ENCODE measurements at places on chromosomes 7 and 10.

- no peak for DNase-seq
These were observed 3.7 kb upstream of the KCNMA1 start for GRCh38 chr10:77641344-77641743.

GRCh38 chr10:68697106-68697505, 23.9 kb upstream of the CCAR1 start:
- DNase-seq: no peak

DNA sequence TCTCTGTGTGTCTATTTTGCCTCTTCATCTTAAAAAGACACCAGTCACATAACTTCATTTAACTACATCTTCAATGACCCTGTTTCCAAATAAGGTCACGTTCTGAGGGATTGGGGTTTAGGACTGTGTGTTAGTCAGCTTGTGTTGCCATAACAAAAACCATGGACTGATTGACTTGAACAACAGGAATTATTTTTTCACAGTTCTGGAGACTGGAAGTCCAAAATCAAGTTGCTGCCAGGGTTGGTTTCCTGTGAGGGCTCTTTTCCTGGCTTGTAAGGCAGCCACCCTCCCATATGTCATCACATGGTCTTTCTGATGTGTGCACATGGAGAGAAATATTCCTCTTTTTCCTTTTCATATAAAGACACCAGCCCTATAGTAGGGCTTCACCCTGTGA, 55.3 kb downstream of the REEP3 start:
- no peak for DNase-seq

DNA sequence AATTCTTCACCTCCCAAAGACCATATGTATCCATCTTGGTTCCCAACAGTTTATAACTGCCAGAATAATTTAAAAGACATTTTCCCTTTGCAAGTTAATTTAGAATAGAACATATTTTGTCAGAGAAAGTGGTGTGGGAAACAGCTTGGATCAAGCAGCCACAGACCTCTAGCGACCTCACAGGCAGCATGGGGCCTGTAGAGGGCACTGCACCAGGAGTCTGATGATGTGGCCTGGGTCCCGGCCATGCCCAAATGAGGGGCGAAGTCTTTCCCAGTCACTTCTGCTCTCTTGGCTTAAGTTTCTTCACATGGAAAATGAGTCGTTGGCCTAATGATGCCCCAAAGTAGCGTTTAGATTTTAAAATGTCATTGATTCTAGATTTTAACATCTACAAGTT, 243.2 kb downstream of the SDK1 start:
- DNase-seq: no peak

GRCh38 chr10:96339956-96340904, 18.6 kb downstream of the OPALIN start:
- DNase-seq: no peak

DNA sequence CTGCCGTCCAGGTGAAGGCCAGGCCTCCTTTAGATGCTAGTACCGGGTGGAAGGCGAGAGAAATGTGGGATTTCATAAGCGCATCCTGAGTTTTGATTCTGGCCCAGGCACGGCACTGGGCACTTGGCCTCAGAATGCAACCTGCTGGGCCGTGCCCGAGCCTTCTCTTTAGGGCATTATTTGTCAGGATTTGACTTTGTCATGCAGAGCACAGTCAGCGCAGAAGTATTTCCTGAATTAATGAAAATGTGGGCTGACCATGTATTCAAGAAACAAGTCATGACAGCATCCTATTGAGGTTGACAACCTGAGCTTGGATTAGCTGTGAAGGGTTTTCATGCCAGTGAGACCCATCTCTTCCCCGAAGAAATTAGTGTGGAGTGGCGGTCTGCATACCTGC, 34.4 kb downstream of the RCC1L start:
- DNase-seq: no peak

DNA sequence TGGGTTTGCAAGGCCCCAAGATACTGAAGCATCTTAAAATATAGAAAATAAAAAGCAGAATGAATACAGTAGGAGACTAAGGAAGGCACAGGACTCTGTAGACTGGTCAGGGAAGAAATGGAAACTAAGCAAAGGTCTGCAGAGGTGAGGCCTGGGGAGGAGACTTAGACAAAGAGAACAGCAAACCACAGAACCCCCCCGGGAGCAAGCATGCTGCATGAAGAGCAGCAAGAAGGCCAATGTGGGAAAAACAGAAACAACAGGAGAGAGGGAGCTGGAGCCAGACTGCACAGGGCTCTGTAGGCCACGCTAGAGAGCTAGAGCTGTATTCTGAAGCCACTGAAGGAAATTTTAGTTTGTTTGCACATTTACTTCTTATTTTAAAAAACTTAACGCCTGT, 45.7 kb upstream of the ARID5B start:
- DNase-seq: no peak

Measured in posterior vena cava (tissue), 2 donors.